ENCODE measurements at places on chromosomes 3 and 15.
A peak's percentile ranks its signal among the peaks of the same experiment; 100 is the strongest.

- DNase-seq, result no peak
Observed at GRCh38 chr15:73607843-73608242, 25.3 kb downstream of the NPTN start.

DNA sequence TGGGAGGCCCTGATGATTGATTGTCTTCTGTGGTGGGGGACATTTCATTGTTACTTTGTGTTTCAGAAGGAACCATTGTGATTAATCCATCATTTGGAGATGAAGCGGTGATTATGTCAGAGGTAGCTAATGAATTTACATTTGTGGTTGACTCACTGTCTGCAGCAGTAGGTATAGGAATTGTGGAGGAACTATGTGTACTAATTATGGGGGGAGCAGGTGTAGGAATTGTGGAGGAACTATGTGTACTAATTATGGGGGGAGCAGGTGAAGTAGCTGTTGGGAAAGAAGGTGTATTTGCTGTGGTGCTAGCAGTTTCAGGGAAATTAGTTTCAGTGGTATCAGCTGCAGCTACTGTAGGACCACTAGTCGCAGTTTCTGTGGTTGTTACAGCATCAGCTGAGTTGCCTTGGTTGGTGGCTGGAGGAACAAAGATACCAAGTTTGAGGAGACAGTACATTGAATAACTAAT lies 6.9 kb downstream of the MUC13 start:
- DNase-seq, result no peak

- DNase-seq, result no peak
Observed at GRCh38 chr3:184658223-184658928, 53.5 kb downstream of the MAGEF1 start.

DNA sequence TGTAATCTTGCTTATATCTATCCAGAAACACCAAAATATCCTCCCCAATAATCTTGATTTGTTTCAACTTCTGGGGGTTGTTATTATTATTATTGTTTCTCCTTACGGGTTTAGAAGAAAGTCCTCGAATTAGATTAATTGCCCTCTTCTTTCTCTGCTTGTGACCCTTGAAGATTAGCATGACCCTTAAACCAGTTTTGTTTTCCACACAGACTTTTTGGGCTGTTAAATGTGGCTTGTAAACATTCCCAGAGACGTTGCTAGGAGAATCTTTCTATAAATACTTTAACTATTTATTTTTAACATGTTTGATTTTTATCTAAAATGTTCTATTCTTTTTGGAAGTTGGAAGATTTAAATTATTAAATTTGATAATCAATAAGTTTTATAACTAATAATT lies 4.3 kb upstream of the SUCNR1 start:
- DNase-seq, result no peak

DNA sequence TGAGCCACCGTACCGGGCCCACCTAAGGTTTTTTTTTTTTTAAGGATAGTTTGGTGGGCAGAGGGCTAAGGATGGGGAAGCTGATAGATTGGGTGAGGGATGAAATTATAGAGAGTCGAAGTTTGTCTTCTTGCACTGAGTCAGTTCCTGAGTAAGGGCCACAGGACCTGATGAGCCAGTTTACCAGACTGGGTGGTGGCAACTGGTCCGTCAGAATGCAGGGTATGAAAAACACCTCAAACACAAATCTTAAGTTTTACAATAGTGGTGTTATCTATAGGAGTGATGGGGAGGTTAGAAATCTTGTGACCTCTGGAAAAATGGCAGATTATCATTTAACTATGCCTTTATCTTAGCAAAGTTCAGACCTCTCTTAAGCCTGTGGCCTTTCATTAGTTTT lies 2.8 kb downstream of the ZNF860 start:
- DNase-seq, result no peak

DNA sequence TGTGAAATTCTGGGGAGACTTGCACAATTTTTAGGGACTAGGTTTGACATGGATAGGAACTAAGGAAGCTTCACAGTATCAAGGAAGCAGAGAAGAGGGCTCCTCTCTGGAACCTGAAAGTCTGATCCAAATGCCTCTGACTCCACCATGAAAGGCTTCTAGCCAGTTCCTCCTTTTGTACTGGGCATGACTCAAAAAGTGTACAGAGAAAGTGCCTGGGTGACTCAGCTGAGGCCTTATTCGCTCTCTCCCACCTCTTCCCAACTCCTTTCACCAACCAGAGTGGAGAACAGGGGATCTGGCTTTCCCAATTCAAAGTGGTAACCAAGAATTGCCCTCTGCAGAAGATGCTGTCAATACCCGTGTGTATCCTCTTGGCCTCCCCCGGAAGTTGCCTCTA lies 342.9 kb upstream of the PROK2 start:
- no peak for DNase-seq

- no peak for DNase-seq
Observed at GRCh38 chr15:62591842-62592838, 427.1 kb upstream of the C2CD4B start.

DNA sequence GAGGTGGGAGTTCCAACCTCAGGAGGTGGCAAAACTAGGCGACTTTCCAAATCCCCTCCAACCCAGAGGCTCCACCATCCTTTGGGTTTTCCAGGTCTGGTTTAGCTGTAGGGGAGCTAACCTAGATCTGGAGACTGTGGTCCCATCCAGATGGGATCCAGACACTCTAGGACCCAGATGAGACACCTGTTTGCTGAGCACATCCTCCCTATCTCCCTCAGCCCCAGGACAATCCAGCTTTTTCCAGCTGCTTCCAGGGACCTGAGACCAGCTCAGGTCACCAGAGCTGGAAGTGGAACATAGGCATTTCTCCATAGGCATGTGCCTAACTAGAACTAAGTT lies 18.2 kb downstream of the CRTAP start:
- DNase-seq, result no peak

DNA sequence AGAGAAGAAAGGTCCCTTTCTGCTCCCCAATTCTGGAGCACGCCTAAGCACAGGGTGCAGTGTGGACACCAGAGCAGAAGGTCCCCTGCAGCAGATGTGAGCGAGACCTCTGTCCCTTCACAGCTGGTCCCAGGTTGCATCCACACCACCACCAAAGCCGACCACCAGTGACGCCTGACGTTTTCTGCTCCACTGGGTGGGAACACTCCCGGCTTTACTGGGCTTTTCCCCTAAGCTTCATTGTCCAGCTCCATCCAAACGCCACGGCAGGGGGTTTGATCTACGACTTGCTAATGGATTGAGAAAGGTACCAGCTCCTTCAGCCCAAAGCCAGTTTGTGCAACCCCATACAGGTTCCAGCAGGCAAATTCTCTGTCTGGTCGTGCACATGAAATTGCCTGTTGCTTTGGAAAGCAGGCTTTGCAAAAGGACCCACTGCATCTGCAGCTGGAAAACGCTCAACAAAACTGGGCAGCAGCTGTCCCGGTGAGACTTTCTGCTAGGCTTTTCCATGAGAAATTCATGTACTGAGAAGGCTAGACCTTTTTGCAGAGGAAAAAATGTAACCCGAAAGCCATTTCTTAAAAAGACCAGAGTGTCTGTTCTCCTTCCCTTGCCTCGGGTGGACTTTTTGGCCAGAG lies 31.1 kb downstream of the ADAMTS17 start:
- DNase-seq, result no peak

DNA sequence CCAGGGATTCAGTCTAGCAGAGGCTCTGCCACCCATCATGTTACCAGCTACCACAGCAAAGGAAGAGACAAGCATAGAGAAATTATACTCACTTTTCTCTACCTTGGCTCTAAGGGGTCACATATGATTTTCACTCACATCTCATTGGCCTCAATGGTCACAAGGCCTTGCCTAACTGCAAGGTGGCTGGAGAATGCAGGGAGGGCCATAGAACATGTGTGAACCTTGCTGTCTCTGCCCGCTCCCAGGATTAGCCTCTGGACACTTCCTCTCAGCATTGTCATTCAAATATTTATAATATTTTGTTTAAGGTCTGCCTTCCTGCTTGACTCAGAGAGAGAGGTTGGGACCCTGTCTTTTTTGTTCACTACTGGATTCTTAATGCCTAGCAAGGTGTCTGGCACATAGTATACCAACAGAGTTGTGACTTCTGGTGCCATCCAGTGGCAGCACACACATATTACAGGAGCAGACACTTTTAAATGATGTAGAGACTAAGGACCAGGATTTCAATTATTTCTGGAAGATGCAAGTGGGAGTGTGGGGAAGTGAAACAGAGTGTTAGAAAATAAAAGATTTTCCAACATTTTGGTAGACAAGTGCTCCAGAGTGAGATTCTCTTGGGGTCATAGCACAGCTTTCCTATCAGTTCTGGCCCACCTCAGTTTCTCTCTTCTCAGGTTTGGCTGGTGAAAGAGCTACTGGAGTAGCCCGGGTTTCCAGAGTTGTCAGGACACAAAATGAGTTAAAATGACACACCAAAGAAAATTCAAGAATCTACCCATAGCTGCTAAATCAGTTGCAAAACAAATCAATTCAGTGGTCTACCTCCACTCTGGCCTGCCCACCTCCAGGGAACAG lies 119.0 kb upstream of the RASGRP1 start:
- no peak for DNase-seq

GRCh38 chr3:48989126-48989795 lies 780 bp upstream of the P4HTM start:
- DNase-seq, result peak; percentile 49

DNA sequence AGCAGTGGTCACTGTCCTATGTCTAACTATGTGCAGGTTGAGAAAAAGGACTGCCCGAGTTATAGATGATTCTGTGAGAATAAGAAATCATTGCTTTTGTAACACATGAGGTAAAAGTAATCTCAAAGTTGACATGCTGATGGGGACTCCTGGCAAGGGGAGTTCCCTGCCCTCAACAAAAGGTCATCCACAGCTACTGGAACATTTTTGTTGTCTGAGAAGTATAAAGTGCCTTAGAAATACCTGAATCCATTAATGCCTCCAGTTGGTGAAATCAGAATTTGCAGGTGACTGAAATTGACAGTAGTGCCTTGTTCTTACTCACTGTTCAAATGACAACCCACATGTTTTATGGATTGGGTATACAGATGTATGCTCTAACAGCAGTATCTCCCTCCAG lies 43.7 kb upstream of the RBM5 start:
- no peak for DNase-seq

GRCh38 chr3:50317300-50317699 lies 5.2 kb downstream of the HYAL2 start:
- no peak for DNase-seq

GRCh38 chr3:108826309-108827187 lies 4.0 kb downstream of the TRAT1 start:
- no peak for DNase-seq
